A172 (cell line): ENCODE measurements at places on chromosomes 13 and 19. TPM values are rescaled to one million over a fixed set of nuclear protein-coding genes. Genes with fewer than 3 reads are reported as not detected.

The ZNF177 gene
- total RNA-seq = 3.3 and 14.8 TPM in 2 replicates

The RDH8 gene
- total RNA-seq = not detected in 2 replicates

The KLK5 gene
- total RNA-seq = not detected in 2 replicates

The GPR183 gene
- total RNA-seq = not detected in 2 replicates

- DNase-seq = no peak
Measured at GRCh38 chr13:85137516-85137915, 661.7 kb downstream of the SLITRK6 start.

DNA sequence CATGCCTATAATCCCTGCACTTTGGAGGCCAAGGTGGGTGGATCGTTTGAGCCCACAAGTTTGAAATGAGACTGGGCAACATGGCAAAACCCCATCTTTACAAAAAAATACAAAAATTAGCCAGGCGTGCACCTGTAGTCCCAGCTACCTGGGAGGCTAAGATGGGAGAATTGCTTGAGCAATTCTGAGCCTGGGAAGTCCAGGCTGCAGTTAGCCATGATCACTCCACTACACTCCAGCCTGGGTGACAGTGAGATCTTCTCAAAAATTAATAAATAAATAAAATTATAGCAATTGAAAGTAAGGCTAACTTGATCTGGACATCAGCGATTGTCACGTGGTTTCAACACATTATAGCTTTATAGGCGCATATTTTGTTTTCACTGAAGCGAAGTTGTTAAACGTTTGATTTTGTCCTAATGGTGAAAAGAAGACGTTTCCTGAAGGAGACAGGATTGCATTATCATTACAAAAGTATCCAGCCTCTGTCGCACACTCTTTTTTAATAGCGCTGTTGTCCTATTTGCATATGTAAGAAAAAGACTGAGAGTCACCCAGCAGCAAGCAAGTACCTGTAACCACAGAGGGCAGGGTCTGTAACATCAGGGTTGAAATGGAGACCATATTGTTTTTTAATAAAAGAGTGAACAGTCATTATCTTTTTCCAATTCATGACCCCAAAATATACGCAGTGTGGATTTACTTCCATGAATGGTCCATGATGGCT, 335.7 kb downstream of the DCT start:
- no peak for DNase-seq

GRCh38 chr13:45751885-45752284, 49.8 kb downstream of the CBY2 start:
- no peak for DNase-seq

DNA sequence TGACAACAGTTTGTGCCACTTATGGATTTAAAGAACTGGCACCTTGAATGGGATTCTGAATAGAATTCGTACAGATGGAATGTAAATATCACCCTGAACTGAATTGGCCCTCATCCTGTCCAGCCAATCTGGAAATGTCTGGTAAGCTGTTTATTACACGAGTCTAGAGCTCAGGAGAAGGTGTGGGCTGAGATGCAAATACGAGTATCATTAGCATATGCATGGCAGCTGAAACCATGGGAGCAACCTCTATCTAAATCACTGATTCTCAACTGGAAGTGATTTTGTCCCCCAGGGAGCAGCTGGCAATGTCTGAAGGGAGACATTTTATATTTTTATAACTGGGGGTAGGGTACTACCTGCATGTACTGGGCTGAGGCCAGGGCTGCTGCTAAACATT, 15.6 kb upstream of the VWA8 start:
- no peak for DNase-seq

DNA sequence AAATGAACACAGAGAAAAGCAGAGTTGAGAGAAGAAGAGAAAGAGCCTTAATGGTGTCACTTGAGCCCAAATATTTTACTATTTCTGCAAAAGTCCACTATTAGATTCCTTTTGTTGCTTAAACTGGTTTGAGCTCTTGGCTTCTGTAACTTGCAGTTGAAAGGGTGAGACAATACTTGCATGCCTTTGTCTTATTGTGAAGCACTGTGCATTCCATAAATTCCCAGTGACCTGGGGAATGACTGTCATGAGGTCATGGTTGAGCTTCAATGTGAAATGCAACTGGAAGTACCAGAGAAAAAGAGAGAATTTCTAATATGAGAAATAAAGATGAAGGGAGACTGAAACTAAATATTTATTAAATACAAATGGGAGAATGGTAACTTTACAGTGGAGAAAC, 310.9 kb downstream of the TDRD3 start:
- no peak for DNase-seq

- DNase-seq = peak; percentile 66
Measured at GRCh38 chr13:46743191-46743590, 53.8 kb downstream of the ESD start.

DNA sequence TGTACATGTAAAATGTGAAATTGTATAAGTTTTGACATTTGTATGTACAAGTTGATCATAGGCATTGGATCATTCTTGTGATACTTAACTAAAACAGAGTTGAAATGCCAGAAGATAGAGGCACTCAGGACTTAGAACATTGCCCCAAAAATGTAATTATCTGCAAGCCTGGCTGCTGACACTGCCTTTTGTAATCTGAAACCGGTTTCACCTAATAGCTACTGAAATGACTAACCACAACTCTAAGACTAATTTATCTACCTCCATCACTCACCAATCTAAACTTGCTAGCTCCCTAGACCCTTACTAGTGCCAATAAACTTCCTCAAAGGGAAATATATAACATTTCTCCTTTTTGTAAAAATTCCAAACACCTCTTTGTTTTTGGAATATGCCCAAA, 2596.2 kb downstream of the PCDH9 start:
- peak; percentile 2 for DNase-seq

GRCh38 chr13:79547211-79548195, 66.5 kb downstream of the NDFIP2 start:
- DNase-seq = no peak

- no peak for DNase-seq
Measured at GRCh38 chr13:66367356-66367755, 862.8 kb downstream of the PCDH9 start.

- DNase-seq = peak; percentile 29
Measured at GRCh38 chr13:48896312-48896711, 79.4 kb upstream of the FNDC3A start.

DNA sequence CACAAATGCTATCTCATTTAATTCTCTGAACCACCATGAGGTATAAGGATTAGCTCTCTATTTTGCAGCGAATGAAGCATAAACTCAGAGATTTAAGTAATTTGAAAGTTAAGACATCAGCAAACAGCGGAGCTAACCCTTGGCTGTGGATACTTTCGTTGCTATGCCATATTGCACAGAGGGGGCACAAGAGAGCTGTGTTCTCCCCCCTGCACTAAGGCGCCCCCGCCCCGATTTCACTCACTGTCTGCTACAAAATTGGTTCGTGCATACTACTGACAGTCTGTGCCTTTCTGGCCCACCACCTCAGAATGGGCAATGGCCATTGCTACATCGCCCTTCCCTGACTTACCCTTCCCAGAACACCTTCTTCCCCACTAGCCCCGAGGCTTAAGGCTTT, 105.7 kb upstream of the OBI1 start:
- no peak for DNase-seq
